ENCODE measurements at places on chromosomes 3 and 15. TPM values are rescaled to one million over a fixed set of nuclear protein-coding genes. Genes with fewer than 3 reads are reported as not detected.

DNA sequence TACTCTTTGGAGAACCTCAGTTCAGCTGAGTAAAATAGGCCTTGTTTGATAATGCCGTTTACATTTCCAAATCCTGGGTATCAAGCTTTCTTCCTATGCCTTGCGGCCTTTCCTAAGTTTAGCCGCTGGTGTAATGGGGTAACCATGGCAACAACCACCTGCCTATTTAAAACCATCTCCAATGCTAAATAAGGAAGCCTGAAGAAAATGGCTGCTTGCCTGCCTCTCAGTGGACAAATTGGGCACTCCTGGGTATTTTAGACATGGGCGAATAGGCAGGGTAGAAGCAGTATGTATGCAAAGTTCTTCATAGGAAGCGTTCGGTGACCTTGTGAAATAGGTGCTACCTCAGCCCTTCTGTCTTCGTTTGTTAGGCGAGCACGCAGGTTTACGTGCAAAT, 122.7 kb downstream of the DGKG start:
- no peak overlapping the region for H3K4me3 ChIP-seq
- H3K27me3 ChIP-seq = no peaks in the 10 kb centered on the region
- no peaks in the 10 kb centered on the region for H3K36me3 ChIP-seq
- no peak for DNase-seq

Gene SPTBN5
- 1.8 TPM for total RNA-seq

GRCh38 chr3:63303238-63303637, 25.1 kb downstream of the SYNPR start:
- no peaks in the 10 kb centered on the region for H3K4me1 ChIP-seq
- no peak overlapping the region for H3K27ac ChIP-seq
- DNase-seq = no peak
- H3K27me3 ChIP-seq = no peaks in the 10 kb centered on the region
- no peaks in the 10 kb centered on the region for H3K36me3 ChIP-seq
- H3K4me3 ChIP-seq = no peak overlapping the region

DNA sequence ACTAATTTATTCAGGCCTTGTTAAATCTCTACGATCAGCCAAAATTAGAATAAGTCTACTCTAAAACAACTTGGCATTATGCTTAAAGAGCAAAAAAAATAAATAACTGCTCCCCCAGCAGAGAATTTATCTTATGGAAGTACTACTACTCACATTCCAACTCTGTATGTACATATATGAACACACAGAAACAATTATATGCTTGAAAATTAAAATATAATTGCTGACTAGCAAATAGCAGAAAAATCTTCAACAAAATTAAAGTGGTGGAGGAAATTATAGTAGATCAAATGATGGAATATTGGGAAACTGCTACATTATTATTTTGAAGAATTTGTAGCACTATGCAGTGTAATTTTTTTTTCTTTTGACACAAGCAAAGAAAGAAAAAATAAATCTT, 580.9 kb downstream of the MECOM start:
- no peak overlapping the region for H3K4me3 ChIP-seq
- H3K36me3 ChIP-seq = no peaks in the 10 kb centered on the region
- no peaks in the 10 kb centered on the region for H3K4me1 ChIP-seq
- H3K27ac ChIP-seq = no peak overlapping the region
- no peak for DNase-seq

Gene DALRD3
- 33.6 TPM for total RNA-seq

Gene ANXA2
- total RNA-seq = 186 TPM

Gene DZIP3
- total RNA-seq = 10.9 TPM

GRCh38 chr3:194910414-194910984, 224.8 kb downstream of the FAM43A start:
- no peak overlapping the region for H3K4me3 ChIP-seq
- DNase-seq = no peak
- no peaks in the 10 kb centered on the region for H3K36me3 ChIP-seq
- H3K27ac ChIP-seq = no peak overlapping the region
- H3K27me3 ChIP-seq = no peaks in the 10 kb centered on the region
- H3K4me1 ChIP-seq = peaks cover 2% of the 10 kb centered on the region

Gene MESP2
- total RNA-seq = not detected

GRCh38 chr3:185934767-185935464, 2.9 kb downstream of the TRA2B start:
- peaks cover 49% of the 10 kb centered on the region for H3K4me1 ChIP-seq
- peaks cover 4% of the 10 kb centered on the region for H3K36me3 ChIP-seq
- no peak for DNase-seq
- peak overlapping the region; percentile 80 for H3K4me3 ChIP-seq
- H3K27me3 ChIP-seq = no peaks in the 10 kb centered on the region
- no peak overlapping the region for H3K27ac ChIP-seq

- H3K4me1 ChIP-seq = peaks cover 34% of the 10 kb centered on the region
- H3K27me3 ChIP-seq = no peaks in the 10 kb centered on the region
- no peaks in the 10 kb centered on the region for H3K36me3 ChIP-seq
- no peak overlapping the region for H3K27ac ChIP-seq
Observed at GRCh38 chr3:10435850-10436249, 69.5 kb downstream of the ATP2B2 start.

DNA sequence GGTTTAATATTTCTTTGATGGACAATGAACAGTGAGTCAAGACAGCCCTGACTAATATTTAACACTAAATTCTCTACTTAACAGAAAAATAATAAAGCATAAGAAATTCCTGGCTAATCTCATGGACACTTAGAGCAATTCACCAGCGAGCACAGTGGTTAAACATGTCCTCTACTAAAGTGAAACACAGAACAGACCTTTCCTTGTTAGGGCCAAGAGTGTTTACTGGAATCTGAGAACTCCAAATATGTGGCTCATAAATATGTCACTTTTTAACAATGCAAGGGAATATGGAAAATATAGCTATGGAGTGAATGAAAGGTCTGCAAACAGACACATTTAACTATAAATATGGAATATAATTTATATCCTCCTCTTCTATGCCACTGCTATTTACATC, 18.6 kb upstream of the IGSF10 start:
- H3K4me1 ChIP-seq = no peaks in the 10 kb centered on the region
- peaks cover 21% of the 10 kb centered on the region for H3K27me3 ChIP-seq
- H3K27ac ChIP-seq = no peak overlapping the region
- H3K36me3 ChIP-seq = no peaks in the 10 kb centered on the region
- DNase-seq = no peak
- H3K4me3 ChIP-seq = no peak overlapping the region

- no peaks in the 10 kb centered on the region for H3K27me3 ChIP-seq
- peak within 1 kb of the TSS; percentile 68 for H3K4me3 ChIP-seq
- peaks cover 48% of the 10 kb centered on the region for H3K4me1 ChIP-seq
- DNase-seq = peak; percentile 73
- H3K27ac ChIP-seq = peak within 1 kb of the TSS; percentile 91
Observed at GRCh38 chr15:90101969-90102890, at the start of gene IDH2. Gene IDH2 (minus strand): TSS chr15:90102468. CDS start chr15:90102390, 78 bp downstream.

DNA sequence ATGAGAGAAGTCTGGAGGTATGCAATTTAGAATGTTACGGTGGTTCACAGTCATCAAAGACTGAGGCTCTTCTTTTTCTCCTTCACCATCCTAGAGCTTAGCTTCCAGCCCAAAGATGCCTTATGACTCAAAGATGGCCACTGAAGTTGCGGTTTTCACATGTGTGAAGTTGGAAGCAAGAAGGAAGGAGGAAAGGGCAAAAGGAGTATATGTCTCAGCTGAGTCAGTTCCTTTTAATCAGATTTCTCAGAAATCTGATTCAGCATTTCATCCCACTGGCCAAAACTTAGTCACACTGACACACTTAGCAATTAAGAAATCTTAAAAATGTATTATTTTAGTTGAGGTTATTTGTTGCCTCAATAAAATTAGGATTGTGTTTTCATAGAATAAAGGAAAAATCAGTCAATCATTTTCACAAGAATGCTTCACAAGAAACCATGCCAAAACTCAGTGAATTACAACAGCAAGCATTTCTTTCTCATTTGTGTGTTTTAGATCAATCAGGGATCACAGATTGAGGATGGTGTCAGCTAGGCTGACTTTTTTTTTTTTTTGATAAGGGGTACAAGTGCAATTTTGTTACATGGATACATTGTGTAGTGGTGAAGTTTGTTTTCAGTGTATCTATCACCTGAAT, 211.1 kb upstream of the GADL1 start:
- H3K36me3 ChIP-seq = no peaks in the 10 kb centered on the region
- no peaks in the 10 kb centered on the region for H3K27me3 ChIP-seq
- H3K4me1 ChIP-seq = no peaks in the 10 kb centered on the region
- no peak overlapping the region for H3K27ac ChIP-seq

GRCh38 chr15:55658886-55659285, 70.7 kb upstream of the PYGO1 start:
- H3K27ac ChIP-seq = no peak overlapping the region
- no peaks in the 10 kb centered on the region for H3K27me3 ChIP-seq
- no peaks in the 10 kb centered on the region for H3K4me1 ChIP-seq

Gene UROC1
- total RNA-seq = not detected

DNA sequence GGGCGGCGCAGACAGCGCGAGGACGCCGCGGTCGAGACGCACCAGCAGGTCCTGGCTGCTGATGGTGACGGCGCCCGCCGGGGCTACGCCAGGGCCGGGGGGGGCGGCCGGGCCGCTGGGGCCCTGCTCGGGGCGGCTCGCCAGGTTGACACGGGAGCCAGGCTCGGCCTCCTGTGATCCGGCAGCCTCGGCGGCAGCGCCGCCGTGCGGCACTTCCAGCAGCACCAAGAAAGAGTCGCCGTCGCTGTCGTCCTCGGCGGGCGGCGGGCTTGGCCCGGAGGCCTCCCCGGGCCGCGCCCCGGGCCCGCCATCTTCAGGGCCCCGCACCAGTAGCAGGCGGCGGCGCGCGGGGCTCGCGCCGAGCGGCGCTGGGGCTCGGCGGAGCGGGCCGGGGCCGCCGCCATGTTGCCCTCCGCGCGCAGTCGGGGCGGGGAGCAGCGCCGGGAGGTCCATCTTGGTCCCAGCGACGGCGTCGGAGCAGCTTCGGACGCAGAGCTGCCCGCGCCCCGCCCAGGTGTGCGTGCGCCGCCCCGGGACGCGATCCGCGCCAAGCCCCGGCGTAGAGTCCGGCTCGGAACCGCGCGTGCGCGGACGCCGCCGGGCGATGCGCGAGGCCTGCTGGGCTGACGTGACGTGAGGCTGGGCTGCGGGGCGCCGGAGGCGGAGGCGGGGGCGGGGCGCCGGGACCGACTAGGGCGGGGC, at the start of gene ZXDC:
ZXDC (minus strand) TSS at position 479 of the 702 bp plus-strand sequence; CDS start at position 453, 26 bp downstream.
- H3K27ac ChIP-seq = peak within 1 kb of the TSS; percentile 81
- peak; percentile 88 for DNase-seq
- peak within 1 kb of the TSS; percentile 89 for H3K4me3 ChIP-seq
- no peaks in the 10 kb centered on the region for H3K27me3 ChIP-seq

Gene CKMT1B
- total RNA-seq = not detected

Gene COL6A6
- total RNA-seq = not detected

Gene ADIPOQ
- total RNA-seq = not detected

DNA sequence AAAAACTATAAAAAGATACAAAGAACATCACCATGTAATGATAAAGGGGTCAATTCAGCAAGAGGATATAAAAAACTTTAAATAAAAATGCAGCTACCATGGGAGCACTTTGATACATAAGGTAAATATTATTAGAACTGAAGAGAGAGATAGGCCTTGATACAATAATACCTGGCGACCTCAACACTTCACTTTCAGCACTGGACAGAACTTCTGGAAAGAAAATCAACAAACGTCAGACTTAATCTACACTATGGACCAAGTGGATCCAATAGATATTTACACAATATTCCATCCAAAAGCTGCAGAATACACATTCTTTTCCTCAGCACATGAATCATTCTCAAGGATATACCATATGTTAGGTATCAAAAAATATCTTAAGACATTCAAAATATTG, 42.0 kb downstream of the WDR49 start:
- no peaks in the 10 kb centered on the region for H3K27me3 ChIP-seq
- H3K4me3 ChIP-seq = no peak overlapping the region

GRCh38 chr15:76150513-76150912, 90.7 kb downstream of the TMEM266 start:
- H3K27me3 ChIP-seq = peaks cover 22% of the 10 kb centered on the region

Gene SAXO2
- 0.56 TPM for total RNA-seq

Gene GPR149
- total RNA-seq = not detected

GRCh38 chr15:71810256-71811035, at the start of gene NR2E3:
Gene NR2E3 (plus strand): TSS chr15:71810554. CDS start chr15:71810744, 190 bp downstream.
- no peaks in the 10 kb centered on the region for H3K36me3 ChIP-seq
- no peak within 1 kb of the TSS for H3K27ac ChIP-seq
- no peaks in the 10 kb centered on the region for H3K4me1 ChIP-seq
- H3K4me3 ChIP-seq = no peak within 1 kb of the TSS
- H3K27me3 ChIP-seq = no peaks in the 10 kb centered on the region

- peaks cover 70% of the 10 kb centered on the region for H3K4me1 ChIP-seq
- no peak overlapping the region for H3K4me3 ChIP-seq
- no peaks in the 10 kb centered on the region for H3K27me3 ChIP-seq
- DNase-seq = no peak
Observed at GRCh38 chr15:28920781-28921331, 35.1 kb downstream of the APBA2 start.

Gene SEMA5B
- 0.13 TPM for total RNA-seq

DNA sequence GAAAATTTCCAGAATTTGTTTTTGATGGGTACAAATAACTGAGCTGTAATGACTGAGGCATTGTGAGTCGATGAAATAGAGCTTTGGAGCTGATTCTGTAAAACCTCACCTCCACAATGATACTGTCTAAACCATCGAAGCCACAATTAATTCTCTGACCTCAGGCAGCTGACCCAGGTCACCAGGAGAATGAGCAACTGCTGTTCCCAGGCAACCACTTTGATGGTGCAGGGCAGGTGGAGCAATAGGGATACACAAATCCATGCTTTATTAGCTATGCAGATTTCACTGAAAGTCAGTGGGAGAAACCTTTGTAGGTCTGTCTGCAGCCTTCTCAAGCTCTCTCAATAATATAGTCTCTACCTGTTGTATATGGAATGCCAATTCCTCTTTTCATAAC, 204.4 kb downstream of the RYR3 start:
- no peak overlapping the region for H3K4me3 ChIP-seq
- no peaks in the 10 kb centered on the region for H3K4me1 ChIP-seq
- no peak overlapping the region for H3K27ac ChIP-seq
- H3K27me3 ChIP-seq = peaks cover 3% of the 10 kb centered on the region
- no peak for DNase-seq

Gene CCR9
- 8.1 TPM for total RNA-seq

Gene GOLGA8H
- not detected for total RNA-seq

DNA sequence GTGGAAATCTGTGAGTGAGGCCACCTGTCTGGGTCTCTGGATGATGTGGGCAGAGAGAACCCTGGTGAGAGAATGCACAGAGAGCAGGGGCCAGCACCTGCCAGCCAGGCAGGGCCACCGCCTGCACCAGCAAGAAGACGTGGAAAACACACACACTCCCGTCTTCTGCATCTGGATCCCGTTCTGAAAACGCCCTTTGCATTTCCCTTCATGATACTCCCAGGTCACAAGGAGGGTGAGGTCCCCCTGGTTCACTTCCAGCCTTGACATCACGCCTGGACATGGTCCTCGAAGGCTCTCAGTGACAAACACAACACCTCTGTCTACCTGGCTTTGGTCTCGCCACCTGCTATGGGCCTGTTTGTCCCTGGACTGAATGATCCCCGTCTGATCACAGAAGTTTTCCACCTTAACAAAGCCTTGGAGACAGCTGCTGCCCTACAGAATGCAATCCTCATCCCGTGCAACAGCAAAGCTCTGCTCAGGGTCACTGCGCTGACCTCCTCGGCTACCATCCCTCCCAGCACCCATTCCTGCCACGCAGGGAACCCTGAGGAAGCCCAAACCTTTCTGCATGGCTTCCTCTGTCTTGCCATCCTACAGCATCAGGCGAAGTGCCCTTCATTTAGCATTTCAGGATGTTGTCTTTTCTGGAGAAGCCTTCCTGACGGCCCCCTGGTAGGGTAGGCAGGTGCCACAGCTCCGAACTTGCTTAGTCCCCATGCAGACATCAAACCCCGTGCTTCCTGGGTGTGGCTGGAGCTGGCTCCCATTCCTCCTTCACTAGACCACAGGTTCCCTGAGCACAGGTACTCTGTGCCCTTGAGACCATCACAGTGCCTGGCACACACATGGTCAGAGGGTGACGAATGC, 122.5 kb downstream of the ATP10A start:
- no peaks in the 10 kb centered on the region for H3K27me3 ChIP-seq
- no peak overlapping the region for H3K4me3 ChIP-seq
- H3K27ac ChIP-seq = no peak overlapping the region
- H3K4me1 ChIP-seq = no peaks in the 10 kb centered on the region

Measured in T-cell (primary cell).